Fibroblast of lung (primary cell): ENCODE measurements at places on chromosomes 7 and 10. TPM values are rescaled to one million over a fixed set of nuclear protein-coding genes. Genes with fewer than 3 reads are reported as not detected.
A peak's percentile ranks its signal among the peaks of the same experiment; 100 is the strongest.

METTL27 gene
- 4.9 and 15.7 TPM in 2 replicates for total RNA-seq

DPYSL4 gene
- 0.26 and 0.83 TPM in 2 replicates for total RNA-seq

PIP gene
- total RNA-seq = not detected in 2 replicates

SAMD8 gene
- total RNA-seq = 39.0 and 51.5 TPM in 2 replicates

RPP38 gene
- 14.6 and 15.4 TPM in 2 replicates for total RNA-seq

SPDYE8 gene
- total RNA-seq = not detected in 2 replicates

TMEM176A gene
- 14.2 and 61.1 TPM in 2 replicates for total RNA-seq

TMEM270 gene
- not detected in 2 replicates for total RNA-seq

DNA sequence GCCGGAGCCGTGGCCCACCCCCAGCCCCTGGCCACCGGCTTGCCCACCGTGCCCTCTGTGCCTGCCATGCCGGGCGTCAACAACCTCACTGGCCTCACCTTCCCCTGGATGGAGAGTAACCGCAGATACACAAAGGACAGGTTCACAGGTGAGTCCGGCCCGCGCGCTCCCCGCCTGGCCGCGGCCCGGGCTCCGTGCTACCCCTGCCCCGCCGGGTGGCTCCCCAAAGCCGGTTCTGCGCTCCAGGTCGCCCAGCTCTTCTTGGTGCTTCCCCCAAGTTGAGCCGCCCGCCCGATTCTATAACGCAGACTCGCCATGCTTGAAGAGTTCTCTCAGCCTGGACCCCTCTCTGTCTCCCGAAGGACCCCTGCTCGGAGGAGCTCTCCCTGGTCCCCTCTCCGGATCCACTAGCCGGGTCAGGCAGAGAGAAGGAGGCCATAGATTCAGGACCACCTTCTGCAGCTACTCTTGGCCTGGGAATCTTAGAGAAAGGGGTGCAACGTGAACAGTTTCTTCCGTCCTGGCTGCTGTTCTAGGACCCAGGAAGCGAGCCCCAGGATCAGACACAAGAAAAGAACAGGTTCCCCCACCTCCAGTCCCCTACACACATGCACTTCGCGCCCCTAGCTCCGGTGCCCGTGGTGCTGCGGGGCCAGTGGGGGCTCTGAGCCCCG is 999 bp downstream of the TLX1 start:
- DNase-seq = no peak
- no peaks in the 10 kb centered on the region for H3K36me3 ChIP-seq
- H3K27me3 ChIP-seq = peaks cover 91% of the 10 kb centered on the region
- no peak overlapping the region for H3K27ac ChIP-seq
- no peak overlapping the region for H3K4me3 ChIP-seq
- no peaks in the 10 kb centered on the region for H3K4me1 ChIP-seq

- H3K4me3 ChIP-seq = no peak overlapping the region
- peak; percentile 64 for DNase-seq
- peak overlapping the region; percentile 55 for H3K27ac ChIP-seq
- no peaks in the 10 kb centered on the region for H3K36me3 ChIP-seq
These were observed 32.5 kb upstream of the ADAM12 start for GRCh38 chr10:126420567-126421300.

DNA sequence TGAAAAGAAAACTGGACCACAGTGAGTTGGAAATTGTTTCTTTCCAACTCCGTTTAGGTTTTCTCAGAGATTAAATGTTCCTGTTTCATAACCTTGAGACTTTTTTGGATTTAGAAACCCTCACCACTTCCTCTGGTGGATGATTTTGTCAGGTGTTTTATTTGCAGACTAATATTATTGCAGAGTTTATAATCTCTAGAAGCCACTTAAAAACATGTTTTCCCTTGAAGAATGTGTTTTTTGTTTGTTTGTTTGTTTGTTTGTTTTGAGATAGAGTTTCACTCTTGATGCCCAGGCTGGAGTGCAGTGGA is 520 bp upstream of the MICU1 start:
- no peaks in the 10 kb centered on the region for H3K36me3 ChIP-seq
- H3K27ac ChIP-seq = peak overlapping the region; percentile 63
- DNase-seq = no peak

DNA sequence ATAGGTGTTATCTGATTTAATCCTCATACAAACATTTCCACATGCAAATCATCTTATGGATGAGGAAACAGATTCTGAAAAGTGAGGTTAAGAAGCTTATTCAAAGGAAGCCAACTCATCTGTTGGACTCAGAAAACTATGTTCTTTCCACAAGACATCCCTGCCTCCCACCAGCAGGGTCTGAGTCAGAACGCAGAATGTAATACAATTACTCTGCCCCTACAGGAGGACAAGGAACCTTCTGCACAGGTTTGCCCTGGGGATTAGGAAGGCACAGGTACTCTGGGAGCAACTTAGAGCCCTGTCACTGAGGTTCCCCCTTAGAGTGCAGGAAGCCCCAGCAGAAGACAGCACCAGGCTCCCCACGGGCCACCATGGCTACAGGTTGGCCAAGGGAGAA is 255.7 kb downstream of the TNS3 start:
- DNase-seq = peak; percentile 92
- H3K36me3 ChIP-seq = no peaks in the 10 kb centered on the region
- peaks cover 46% of the 10 kb centered on the region for H3K4me1 ChIP-seq
- peak overlapping the region; percentile 78 for H3K27ac ChIP-seq

DNA sequence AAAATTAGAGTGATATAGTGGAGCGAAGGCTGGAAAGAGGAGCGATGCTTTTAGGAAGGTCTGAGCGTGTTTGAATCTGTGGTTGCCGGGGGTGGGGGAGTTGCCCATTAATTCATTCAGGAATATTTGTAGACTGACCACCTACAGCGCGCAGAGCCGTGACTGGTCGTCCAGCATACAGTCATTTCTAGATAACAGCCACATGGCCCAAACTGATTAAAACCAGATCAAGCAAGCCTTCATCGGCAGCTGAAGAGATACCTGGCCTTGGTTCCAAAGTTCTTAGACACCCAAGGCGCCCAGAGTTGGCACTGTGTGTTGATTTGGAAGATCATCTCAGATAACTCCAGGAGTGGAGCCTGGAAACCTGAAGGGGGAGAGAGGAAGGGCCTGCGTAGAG is 1.7 kb downstream of the PROSER2 start:
- H3K4me1 ChIP-seq = no peaks in the 10 kb centered on the region
- peak; percentile 12 for DNase-seq
- H3K27ac ChIP-seq = no peak overlapping the region
- no peaks in the 10 kb centered on the region for H3K27me3 ChIP-seq
- no peak overlapping the region for H3K4me3 ChIP-seq
- no peaks in the 10 kb centered on the region for H3K36me3 ChIP-seq

DNA sequence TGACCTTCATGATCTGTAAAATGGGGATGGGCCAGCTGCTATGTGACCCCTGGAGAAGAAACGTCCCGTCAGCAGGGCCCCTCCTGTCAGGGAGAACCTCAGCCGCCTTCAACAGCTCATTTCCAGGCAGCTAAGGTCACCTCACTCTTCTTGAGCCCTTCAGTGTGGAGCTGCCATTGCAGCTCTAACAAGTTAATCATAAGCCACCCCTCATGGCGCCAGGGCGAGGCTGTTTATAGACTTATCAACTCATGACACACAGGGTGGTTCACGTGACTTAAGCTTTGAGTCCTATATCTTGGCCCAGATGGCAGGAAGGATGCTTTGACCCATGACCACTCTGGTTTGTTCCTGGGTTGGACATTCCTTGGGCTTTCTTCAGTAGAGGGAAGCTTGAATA is 315.1 kb downstream of the TNS3 start:
- no peaks in the 10 kb centered on the region for H3K27me3 ChIP-seq
- no peaks in the 10 kb centered on the region for H3K36me3 ChIP-seq
- DNase-seq = peak; percentile 51
- no peak overlapping the region for H3K4me3 ChIP-seq

DNA sequence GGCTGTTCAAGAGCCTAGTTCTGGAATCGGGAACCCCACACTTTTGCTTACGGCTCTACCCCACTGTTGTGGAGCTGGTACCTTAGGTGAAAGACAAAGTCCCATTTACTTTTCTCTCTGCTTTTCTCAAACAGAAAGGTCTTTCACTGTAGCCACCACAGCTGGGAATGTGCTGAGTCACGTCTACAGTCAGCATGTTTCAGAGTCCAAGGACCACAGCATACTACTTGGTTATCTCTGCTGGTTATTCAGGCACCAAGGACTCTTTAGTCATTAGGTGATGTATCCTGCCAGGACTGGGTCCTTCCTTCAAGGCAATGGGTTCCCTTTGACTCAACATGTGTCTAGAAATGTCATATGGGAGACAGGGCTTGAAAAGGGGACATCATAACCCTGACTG is 266.8 kb upstream of the STEAP1 start:
- H3K27me3 ChIP-seq = no peaks in the 10 kb centered on the region
- no peak overlapping the region for H3K4me3 ChIP-seq
- no peak overlapping the region for H3K27ac ChIP-seq
- H3K36me3 ChIP-seq = no peaks in the 10 kb centered on the region
- no peaks in the 10 kb centered on the region for H3K4me1 ChIP-seq

GRCh38 chr10:63752318-63752717 is 231.1 kb downstream of the REEP3 start:
- H3K27ac ChIP-seq = no peak overlapping the region
- no peak overlapping the region for H3K4me3 ChIP-seq
- H3K36me3 ChIP-seq = no peaks in the 10 kb centered on the region
- DNase-seq = no peak

DNA sequence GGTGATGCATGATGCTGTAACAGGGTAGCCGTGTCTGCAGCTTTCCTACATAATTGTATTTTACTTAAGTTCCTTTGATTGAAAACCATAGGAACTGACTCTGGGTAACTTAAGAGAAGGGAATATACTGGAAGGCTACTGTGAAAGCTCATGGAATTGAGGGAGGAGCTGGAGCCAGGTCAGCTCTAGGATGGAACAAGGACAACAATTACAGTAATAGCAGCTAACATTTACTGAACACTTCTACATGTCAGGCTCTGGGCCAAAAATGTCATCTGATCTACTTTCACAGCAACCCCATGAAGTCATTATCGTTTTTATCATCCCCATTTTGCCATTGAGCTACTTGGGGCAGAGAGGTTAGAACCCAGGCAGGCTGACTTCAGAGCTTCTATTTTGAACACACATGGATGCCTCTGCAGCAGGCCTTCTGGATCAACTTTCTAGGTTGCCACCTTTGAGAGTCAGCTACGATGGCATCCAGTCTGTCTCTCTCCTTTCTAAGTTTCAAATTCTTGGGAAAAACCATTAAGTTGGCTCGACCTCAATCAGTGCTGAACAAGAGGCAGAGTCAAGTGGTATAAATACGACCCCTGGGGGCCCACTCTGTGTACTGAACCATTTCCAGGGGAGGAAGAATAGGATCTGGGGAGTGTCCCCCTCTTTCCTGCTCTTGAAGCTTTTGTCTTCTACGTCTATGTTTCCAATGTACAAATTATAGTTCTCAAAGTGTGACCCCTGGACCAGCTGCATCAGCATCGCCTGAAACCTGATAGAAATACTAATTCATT is 272.3 kb upstream of the PLPP4 start:
- H3K4me3 ChIP-seq = no peak overlapping the region
- no peak for DNase-seq
- no peak overlapping the region for H3K27ac ChIP-seq
- H3K27me3 ChIP-seq = no peaks in the 10 kb centered on the region
- H3K4me1 ChIP-seq = no peaks in the 10 kb centered on the region

- DNase-seq = no peak
- no peak overlapping the region for H3K4me3 ChIP-seq
- no peaks in the 10 kb centered on the region for H3K36me3 ChIP-seq
These were observed 4.9 kb downstream of the PIK3CG start for GRCh38 chr7:106869954-106870353.

DNA sequence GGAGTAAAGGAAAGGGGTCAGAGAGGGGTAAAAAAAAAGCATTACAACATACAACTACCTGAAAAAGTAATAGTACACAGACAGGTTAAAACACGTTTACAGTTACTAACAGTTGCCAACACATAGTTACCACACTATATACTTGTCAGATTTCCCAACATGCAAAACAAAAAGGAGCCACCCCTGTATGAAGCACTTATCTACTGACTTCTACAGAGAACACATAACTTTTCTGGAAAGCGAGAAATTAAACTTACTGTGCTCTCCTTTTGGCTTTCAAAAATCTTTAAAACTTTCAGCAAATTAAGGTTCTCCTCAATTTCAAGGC is 2.1 kb downstream of the ABI1 start:
- H3K4me1 ChIP-seq = no peaks in the 10 kb centered on the region
- H3K27me3 ChIP-seq = peaks cover 3% of the 10 kb centered on the region
- peak overlapping the region; percentile 1 for H3K27ac ChIP-seq
- peak overlapping the region; percentile 78 for H3K4me3 ChIP-seq
- no peaks in the 10 kb centered on the region for H3K36me3 ChIP-seq

DNA sequence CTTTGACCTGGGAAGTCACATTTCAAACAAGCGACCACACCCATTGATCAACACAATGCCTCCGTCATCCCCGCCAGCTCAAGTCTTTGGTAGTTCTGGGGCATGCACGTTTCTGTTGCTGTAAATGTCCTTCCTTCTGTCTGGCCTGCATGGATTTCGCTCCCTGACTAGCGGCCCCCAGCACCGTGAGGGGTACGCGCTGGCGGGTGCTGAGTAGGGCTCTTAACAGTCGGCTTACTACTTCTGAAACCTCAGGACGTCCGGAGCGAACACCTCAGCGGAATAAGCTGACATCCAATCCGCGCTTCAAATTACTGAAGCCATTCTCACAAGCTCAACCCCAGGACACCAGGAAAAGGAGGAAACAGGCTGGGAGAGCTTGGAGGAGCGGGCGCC is 505 bp downstream of the NUDCD3 start:
- peak overlapping the region; percentile 90 for H3K27ac ChIP-seq
- DNase-seq = peak; percentile 39
- H3K4me3 ChIP-seq = peak overlapping the region; percentile 78
- H3K27me3 ChIP-seq = no peaks in the 10 kb centered on the region
- H3K4me1 ChIP-seq = no peaks in the 10 kb centered on the region
- peaks cover 3% of the 10 kb centered on the region for H3K36me3 ChIP-seq
